Thymus (tissue), 14 donors: ENCODE measurements at places on chromosomes 3 and 15. TPM values are rescaled to one million over a fixed set of nuclear protein-coding genes. Genes with fewer than 3 reads are reported as not detected.

SLC28A1 gene
- total RNA-seq = 0.05 TPM

UBAP1L gene
- 0.61 TPM for total RNA-seq

ANKRD63 gene
- not detected for total RNA-seq

SLC24A5 gene
- 0.05 TPM for total RNA-seq

FURIN gene
- 11.5 TPM for total RNA-seq

CNTN3 gene
- 2.1 TPM for total RNA-seq

IL20RB gene
- total RNA-seq = 0.94 TPM

FRMD4B gene
- 21.7 TPM for total RNA-seq

DNAJA4 gene
- 6.2 TPM for total RNA-seq

DNA sequence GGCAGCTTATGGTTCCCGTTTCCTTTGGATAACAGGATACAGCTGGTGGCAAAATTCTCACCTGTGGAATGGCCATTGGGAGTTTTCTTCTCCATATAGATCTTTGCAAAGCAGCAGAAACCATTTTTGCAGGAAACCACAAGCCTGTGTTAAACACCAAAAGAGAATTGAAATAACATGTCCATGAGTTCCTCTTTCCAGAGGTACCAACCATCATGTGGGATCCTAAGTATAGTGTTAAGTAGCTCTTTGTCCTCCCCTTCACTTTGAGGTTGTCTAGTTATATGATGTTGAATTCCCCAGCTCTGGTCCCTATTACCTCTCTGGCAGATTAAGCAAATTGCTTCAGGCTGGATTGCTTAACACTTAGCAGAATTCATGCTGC is 94.9 kb downstream of the AKAP13 start:
- peak; percentile 45 for DNase-seq
- H3K27ac ChIP-seq = no peak overlapping the region
- peaks cover 35% of the 10 kb centered on the region for H3K4me1 ChIP-seq
- no peak overlapping the region for H3K4me3 ChIP-seq

- H3K36me3 ChIP-seq = no peaks in the 10 kb centered on the region
- no peak overlapping the region for H3K4me3 ChIP-seq
- no peak overlapping the region for H3K27ac ChIP-seq
- H3K27me3 ChIP-seq = no peaks in the 10 kb centered on the region
- no peak for DNase-seq
- no peaks in the 10 kb centered on the region for H3K4me1 ChIP-seq
Measured at GRCh38 chr3:157754451-157754850, 251.2 kb upstream of the VEPH1 start.

- no peak overlapping the region for H3K27ac ChIP-seq
- no peaks in the 10 kb centered on the region for H3K27me3 ChIP-seq
- H3K4me3 ChIP-seq = no peak overlapping the region
Measured at GRCh38 chr3:134932035-134932434, 137.0 kb downstream of the EPHB1 start.

GRCh38 chr3:172072543-172072942 is 33.2 kb downstream of the FNDC3B start:
- no peak overlapping the region for H3K4me3 ChIP-seq
- no peak overlapping the region for H3K27ac ChIP-seq
- H3K27me3 ChIP-seq = no peaks in the 10 kb centered on the region
- no peak for DNase-seq

DNA sequence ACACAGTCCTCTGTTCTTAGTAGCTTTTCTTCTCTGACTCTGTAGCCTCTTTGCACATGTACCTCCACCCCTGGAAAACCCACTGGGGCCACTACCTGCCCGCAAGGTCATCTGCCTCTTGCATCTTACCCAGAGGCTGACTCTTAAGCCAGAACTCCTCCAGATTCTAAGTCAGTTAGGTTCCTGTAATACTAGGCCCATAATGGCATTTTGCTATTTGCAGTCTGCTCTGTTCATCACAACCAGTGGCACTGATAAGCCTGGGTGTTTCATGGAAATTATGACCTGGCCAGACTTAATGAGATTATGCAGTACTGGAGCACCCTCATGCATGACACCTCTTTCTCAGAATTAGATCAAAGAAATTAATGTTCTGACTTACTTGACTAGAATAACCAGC is 31.7 kb upstream of the ATG7 start:
- no peaks in the 10 kb centered on the region for H3K36me3 ChIP-seq
- H3K4me1 ChIP-seq = no peaks in the 10 kb centered on the region
- H3K27me3 ChIP-seq = no peaks in the 10 kb centered on the region
- H3K4me3 ChIP-seq = no peak overlapping the region

DNA sequence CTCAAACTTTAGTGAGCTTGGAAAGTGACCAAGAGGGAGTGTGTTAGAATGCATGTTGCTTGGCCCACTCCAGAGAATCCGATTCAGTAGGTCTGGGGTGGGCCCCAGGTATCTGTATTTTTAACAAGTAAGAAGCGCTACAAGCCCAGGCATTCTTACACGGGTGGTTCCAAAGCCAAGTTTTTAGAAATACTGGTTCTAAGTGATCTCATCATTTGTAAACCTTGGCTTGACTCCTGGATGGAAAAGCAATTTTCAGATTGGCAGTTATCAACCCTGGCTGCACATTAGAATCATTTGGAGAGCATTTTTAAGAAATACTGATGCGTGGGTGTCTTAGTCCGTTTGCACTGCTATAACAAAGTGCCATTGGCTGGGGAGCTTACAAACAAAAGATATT is 27.3 kb upstream of the ST8SIA2 start:
- no peak overlapping the region for H3K4me3 ChIP-seq
- no peaks in the 10 kb centered on the region for H3K4me1 ChIP-seq
- no peak for DNase-seq
- H3K27me3 ChIP-seq = no peaks in the 10 kb centered on the region

GRCh38 chr15:52421029-52421428 is 107.7 kb downstream of the MYO5A start:
- DNase-seq = no peak
- no peaks in the 10 kb centered on the region for H3K27me3 ChIP-seq
- H3K36me3 ChIP-seq = no peaks in the 10 kb centered on the region
- H3K4me3 ChIP-seq = no peak overlapping the region
- H3K4me1 ChIP-seq = no peaks in the 10 kb centered on the region

GRCh38 chr3:111238885-111239284 is 167.3 kb downstream of the NECTIN3 start:
- peak; percentile 44 for DNase-seq
- no peaks in the 10 kb centered on the region for H3K27me3 ChIP-seq
- H3K27ac ChIP-seq = no peak overlapping the region
- H3K4me3 ChIP-seq = no peak overlapping the region

- H3K36me3 ChIP-seq = no peaks in the 10 kb centered on the region
- DNase-seq = no peak
- no peaks in the 10 kb centered on the region for H3K27me3 ChIP-seq
- H3K4me3 ChIP-seq = no peak overlapping the region
- peak overlapping the region; percentile 36 for H3K27ac ChIP-seq
Measured at GRCh38 chr15:33089878-33090757, 104.4 kb downstream of the FMN1 start.

DNA sequence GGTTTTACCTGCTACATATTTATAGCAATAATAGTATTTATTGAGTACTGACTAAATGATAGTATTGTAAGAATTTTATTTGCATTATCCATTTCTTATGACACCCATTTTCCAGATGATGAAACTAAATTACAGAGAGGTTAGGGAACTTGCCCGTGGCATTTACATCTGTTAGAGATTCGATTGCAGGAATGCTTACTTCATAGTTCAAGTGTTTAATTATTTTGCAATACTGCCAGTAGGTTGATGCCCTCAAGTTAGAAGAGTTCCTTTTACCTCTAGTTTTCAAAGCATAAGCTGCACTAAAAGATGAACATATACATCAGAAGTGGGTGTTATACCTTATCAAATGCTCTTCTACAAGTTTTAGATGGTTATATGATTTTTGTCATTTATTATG is 362.8 kb upstream of the RGMA start:
- no peak for DNase-seq
- H3K27ac ChIP-seq = no peak overlapping the region
- H3K36me3 ChIP-seq = no peaks in the 10 kb centered on the region
- H3K27me3 ChIP-seq = no peaks in the 10 kb centered on the region

GRCh38 chr15:60372756-60373155 is 25.0 kb downstream of the ANXA2 start:
- H3K36me3 ChIP-seq = no peaks in the 10 kb centered on the region
- DNase-seq = no peak
- no peaks in the 10 kb centered on the region for H3K4me1 ChIP-seq
- H3K27me3 ChIP-seq = no peaks in the 10 kb centered on the region

DNA sequence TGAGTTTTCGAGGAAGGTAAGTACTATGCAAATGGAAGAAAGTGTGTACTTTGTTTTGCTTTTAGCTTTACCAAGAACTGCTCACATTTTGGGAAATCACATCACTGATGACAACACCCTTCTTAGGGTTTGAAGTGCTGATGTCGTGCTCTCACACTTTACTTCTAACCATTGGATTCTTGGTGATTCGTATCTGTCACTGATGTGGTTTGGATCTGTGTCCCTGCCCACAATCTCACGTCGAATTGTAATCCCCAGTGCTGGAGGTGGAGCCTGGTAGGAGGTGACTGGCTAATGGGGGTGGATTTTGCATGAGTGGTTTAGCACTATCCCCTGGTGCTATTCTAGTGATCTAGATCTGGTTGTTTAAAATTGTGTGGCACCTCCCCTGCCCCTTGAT is 75.4 kb upstream of the RGMA start:
- no peak overlapping the region for H3K4me3 ChIP-seq
- no peaks in the 10 kb centered on the region for H3K36me3 ChIP-seq
- no peak for DNase-seq
- H3K27me3 ChIP-seq = no peaks in the 10 kb centered on the region
- H3K4me1 ChIP-seq = no peaks in the 10 kb centered on the region

DNA sequence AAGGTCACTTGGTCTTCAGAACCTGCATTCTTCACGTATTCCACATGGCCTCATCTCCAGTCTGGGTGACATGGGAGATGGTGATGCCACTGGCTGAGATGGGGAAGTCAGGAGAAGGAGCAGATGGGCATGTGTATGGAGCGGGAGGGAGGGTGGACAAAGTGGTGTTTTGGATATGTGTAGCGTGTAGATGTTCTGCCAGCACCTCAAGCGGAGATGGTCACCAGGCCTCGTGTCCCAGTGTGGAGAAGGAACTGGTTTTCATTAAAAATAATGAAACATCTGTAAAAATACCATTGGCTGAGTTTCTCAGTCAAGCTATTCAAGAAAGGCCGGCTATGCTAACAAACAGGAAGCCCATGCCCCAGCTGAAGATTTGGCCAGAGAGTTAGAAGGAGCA is 26.2 kb downstream of the LARP6 start:
- DNase-seq = no peak
- no peaks in the 10 kb centered on the region for H3K27me3 ChIP-seq
- no peaks in the 10 kb centered on the region for H3K4me1 ChIP-seq
- H3K36me3 ChIP-seq = no peaks in the 10 kb centered on the region

- DNase-seq = no peak
- H3K27me3 ChIP-seq = no peaks in the 10 kb centered on the region
- H3K36me3 ChIP-seq = no peaks in the 10 kb centered on the region
Measured at GRCh38 chr3:151925419-151925818, 52.0 kb downstream of the SUCNR1 start.

GRCh38 chr3:170475092-170475685 is 56.5 kb downstream of the CLDN11 start:
- H3K36me3 ChIP-seq = no peaks in the 10 kb centered on the region
- H3K27ac ChIP-seq = no peak overlapping the region
- no peak overlapping the region for H3K4me3 ChIP-seq
- H3K4me1 ChIP-seq = no peaks in the 10 kb centered on the region

- H3K27me3 ChIP-seq = no peaks in the 10 kb centered on the region
- DNase-seq = no peak
- peaks cover 36% of the 10 kb centered on the region for H3K4me1 ChIP-seq
- H3K27ac ChIP-seq = no peak overlapping the region
- H3K36me3 ChIP-seq = peaks cover 79% of the 10 kb centered on the region
Measured at GRCh38 chr3:129586746-129587430, 19.6 kb downstream of the PLXND1 start.

DNA sequence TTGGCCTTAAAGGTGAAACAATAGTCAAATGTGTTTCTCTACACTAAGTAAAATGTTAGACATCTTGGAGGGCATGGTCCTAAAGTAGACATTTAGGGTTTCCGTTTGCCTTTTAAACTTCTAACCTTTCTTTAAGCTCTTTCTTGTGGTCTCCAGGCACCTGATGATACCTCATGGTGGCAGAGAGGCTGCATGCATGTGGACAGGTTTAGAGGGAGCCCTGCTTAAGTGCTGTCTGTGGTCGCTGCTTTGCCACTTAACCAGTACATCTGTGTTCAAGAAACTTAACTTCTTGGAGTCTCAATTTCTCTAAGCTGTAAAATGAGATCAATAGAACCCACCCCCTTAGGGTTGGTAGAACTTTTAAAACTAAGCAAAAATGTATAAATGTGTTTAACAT is 6.2 kb downstream of the MITF start:
- H3K27ac ChIP-seq = peak overlapping the region; percentile 82
- H3K4me1 ChIP-seq = peaks cover 53% of the 10 kb centered on the region
- no peaks in the 10 kb centered on the region for H3K36me3 ChIP-seq
- H3K27me3 ChIP-seq = peaks cover 5% of the 10 kb centered on the region
- peak; percentile 70 for DNase-seq
- H3K4me3 ChIP-seq = no peak overlapping the region

- peak overlapping the region; percentile 82 for H3K27ac ChIP-seq
- H3K36me3 ChIP-seq = no peaks in the 10 kb centered on the region
- no peaks in the 10 kb centered on the region for H3K27me3 ChIP-seq
- DNase-seq = peak; percentile 29
Measured at GRCh38 chr3:119580067-119580760, 922 bp downstream of the ADPRH start.

DNA sequence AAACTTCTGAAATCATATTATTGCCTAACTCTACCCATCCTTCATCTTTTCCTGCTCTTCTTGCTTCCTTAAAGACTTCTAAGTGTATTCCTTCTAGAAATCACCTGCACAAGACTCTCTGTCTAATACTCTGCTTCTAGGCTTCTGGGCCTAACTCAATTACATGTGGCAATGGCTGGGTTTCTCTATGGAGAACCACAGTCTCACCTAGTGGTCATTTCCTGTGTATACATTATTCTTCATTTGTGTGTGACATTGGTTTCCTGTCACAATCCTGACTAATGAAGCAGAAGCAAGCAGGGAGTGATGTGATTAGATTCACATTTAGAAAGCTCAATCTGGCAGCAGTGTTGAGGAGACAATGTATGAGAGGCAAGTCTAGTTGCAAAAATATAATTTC is 16.9 kb upstream of the CLDN1 start:
- no peak overlapping the region for H3K4me3 ChIP-seq
- no peak overlapping the region for H3K27ac ChIP-seq
- H3K36me3 ChIP-seq = no peaks in the 10 kb centered on the region
- H3K27me3 ChIP-seq = no peaks in the 10 kb centered on the region

DNA sequence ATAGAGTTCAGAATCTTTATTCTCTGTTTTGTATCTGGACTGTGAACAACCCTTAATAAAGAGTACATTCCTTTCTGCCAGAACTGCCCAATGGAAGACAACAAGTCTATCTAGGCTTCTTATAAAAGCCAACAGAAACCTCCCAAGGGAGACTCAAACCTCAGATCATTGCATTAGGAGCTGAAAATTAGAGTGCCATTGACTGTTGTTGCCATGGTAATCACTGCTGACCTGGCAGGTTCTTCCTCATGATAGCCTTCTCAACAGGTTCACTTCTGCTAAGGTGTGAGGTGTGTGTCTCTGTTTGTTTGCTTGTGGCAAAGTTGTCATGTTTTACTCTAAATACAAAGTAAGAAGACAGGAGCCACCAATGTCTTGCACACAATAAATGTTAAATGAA is 79.2 kb downstream of the TMEM108 start:
- no peak overlapping the region for H3K27ac ChIP-seq
- H3K27me3 ChIP-seq = no peaks in the 10 kb centered on the region
- no peak overlapping the region for H3K4me3 ChIP-seq
- H3K4me1 ChIP-seq = no peaks in the 10 kb centered on the region
